ENCODE measurements at places on chromosomes 5 and 9.

DNA sequence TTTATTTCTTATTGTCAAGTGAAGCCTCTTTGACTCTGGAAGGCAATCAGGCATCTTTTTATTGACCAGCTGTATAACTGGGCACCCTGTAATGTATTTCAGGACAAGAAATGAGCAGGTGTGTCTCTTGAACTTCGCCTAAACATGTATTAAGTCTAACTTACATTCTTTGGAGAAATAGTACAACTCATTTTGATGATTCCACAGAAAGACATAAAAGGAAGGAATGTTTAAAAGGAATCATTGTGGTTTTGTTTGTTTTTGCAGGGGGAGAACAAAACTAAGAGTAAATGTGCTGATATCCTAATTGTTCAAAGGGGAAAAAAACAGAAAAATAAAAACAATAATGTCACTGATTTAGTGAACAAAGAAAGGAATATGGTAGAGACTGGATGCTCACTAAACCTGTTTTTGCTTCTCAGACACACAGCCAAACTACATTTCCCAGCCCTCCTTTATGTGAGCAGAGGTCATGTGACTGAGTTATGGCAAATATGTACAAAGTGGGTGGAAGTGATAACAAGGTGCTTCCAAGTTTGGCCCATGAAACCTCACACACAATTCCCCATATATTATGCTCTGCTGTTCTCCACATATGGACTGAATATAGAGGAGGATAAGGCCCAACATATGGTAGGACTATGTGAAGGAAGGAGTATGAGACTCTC lies 150.6 kb upstream of the ACOT12 start:
- DNase-seq = no peak

DNA sequence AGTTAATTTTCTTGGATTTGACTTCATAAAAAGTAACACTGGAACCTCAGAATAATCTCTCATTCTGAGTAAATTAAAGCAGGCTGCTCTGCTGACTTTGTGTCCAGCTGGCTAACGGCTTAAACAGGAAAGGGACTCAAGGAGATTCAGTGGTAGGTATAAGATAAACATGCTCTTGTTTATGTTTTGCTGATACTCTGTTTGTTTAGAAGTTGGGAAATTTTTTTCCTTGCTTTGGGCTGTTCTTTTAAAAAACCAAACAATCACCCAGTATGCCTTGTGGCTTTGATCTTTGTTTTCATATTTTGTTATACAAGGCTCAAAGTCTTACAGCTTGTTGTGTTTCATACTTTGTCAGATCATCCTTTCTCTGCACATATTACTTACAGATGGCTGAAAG lies 237.6 kb upstream of the RIOK2 start:
- no peak for DNase-seq

DNA sequence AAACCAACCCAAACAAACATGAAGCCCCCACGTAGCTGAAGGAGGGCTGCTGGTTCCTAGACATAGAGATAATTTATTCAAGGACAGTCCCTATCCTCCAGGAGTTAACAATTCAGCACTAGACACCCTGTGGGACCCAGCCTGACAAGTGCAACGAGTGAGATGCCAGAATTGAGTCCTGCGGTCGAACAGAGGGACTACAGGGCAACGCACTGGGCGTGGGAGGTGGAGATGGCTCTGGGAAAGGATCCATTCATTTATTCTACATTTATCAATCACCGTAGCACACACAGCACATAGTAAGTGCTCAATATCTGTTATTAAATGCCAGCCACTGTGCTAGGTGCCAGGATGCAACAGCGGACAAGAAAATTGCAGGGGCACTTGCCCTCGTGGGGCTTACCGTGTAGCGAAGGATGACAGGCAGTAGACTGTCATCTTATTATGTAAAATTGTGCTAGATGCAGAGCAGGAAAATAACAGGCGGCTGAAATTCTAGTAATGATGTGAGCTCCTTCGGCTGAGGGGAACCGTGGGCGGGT lies 855 bp upstream of the ARHGAP26 start:
- no peak for DNase-seq

DNA sequence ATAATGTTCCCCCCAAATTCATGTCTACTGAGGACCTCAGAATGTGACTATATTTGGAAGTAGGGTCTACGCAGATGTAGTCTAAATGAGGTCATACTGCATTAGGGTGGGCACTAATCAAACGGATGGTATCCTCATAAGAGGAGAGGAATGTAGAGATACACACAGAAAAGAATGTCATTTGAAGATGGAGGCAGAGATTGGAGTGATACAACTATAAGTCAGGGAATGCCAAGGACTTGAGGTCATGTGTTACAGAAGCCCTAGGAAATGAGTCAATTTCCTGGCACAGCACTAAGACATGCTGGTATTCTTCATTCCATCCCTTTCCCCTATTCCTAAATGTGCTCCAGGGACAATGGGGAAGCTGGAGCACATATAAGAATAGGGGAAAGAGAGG lies 758 bp upstream of the PDCD1LG2 start:
- DNase-seq = no peak

DNA sequence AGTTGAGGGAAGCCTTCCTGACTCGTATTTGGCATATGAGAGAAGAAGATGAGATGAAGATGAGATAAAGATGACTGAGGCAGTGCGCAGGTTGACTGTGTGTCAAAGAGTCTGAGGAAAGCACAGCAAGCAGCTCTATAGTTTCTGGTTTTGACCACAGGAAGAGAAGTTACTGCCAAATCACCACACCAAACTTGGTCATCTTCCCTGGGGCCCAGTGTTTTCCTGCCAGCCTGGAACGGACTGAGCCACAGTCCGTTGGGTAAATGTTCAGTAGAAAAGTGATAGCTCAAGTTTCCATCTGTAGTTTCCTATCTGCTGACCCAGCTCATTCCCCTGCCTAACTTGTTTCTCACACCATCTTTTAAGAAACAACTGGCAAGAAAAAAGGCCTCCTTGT lies 80.7 kb upstream of the ADAMTS19 start:
- no peak for DNase-seq

DNA sequence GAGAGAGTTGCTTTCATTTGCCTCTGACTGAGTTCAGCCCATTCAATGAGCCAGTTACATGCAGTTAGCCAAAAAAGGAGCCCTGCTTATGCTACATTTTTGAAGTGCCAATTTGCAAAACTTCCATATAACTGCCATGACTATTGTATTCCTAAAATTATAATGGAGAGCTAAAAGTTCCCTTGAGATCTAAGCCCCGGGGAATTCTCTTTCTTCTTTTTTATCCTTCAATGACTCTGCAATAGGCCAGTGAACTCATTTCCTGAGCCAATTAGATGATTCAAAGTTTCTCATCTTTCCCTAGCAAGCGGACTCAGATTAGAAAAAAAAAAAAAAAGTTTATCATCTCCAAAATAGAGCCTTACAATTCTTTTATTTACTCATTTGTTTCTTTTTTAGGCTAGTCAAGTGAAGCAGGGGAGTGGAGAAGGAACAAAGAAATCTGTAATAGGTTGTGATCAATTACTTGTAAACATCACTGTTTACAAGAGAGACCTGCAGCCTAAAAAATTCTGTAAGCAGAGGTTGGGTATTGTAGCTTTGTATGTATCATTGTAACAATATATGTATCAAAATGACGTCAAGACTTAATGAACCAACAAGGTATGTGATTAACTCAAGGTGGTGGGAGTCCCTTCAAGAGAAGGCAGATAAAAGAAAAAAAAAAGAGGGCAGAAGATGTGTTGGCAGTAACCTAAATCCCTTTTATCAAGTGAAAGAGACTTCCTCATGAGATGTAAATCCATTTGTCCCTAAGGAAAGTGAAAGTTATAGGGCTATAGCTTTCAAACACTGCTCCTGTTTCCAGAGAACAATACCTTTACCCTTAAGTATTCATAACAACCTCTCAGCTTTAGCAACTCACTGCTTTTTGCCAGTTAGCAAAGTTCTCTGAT lies 48.7 kb upstream of the HOMER1 start:
- no peak for DNase-seq

DNA sequence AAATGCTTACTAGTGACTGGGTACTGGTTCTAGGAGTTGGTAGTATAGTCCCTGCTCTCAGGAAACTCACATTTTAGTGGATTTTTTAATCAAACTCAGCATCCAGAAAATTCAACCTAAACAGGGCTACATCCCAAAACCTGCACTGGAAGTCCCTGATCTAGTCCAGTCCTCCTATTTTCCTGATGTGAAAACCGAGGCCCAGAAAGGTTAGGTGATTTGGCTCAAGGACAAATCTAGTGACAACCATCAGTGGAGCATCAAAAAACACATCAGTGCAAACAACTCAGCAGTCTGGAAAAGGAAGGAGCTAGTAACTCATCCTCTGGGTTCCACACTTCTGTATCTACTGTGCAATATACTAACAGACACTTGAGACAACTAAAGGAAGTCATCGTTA lies 38.2 kb downstream of the SERINC5 start:
- no peak for DNase-seq

GRCh38 chr5:160601046-160601445 lies 179.4 kb downstream of the PTTG1 start:
- no peak for DNase-seq

GRCh38 chr9:123637606-123637944 lies 281.6 kb downstream of the CRB2 start:
- DNase-seq = no peak

- DNase-seq = no peak
Measured at GRCh38 chr5:3191585-3191984, 404.0 kb upstream of the IRX1 start.

GRCh38 chr9:14907360-14907685 lies 2.9 kb downstream of the FREM1 start:
- DNase-seq = no peak

DNA sequence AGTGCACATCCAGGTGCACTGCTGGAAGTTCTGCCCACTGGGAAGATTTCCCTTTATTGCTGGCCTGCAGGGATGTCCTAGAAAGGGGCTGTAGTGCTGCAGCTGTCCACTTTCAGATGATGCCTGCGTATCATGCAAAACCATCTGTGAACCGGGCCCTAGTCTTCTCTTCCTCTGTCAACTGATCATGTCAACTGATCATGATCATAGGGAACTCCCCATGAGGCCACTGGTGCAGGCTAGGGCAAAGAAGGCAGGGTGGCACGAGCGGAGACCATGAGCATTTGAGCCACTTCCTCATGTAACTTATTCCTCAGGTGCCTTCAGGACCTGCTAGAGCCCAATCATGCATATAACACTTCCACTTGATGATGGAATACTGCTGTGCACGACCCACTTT lies 4.5 kb upstream of the HSDL2 start:
- DNase-seq = no peak

- DNase-seq = no peak
Measured at GRCh38 chr9:126615245-126615790, 1.6 kb downstream of the LMX1B start.
